ENCODE measurements at places on chromosomes 7 and 10. TPM values are rescaled to one million over a fixed set of nuclear protein-coding genes. Genes with fewer than 3 reads are reported as not detected.
A peak's percentile ranks its signal among the peaks of the same experiment; 100 is the strongest.

The HOXA4 gene
- 0.83 TPM for total RNA-seq

The CYP3A4 gene
- total RNA-seq, result not detected

The RELN gene
- total RNA-seq, result 5.1 TPM

The NAT16 gene
- 1.5 TPM for total RNA-seq

The CUBN gene
- total RNA-seq, result 7.8 TPM

The DENND2A gene
- total RNA-seq, result 0.16 TPM

The OGDH gene
- 35.3 TPM for total RNA-seq

The MMD2 gene
- total RNA-seq, result not detected

- no peak for DNase-seq
Measured at GRCh38 chr7:20107582-20107981, 109.6 kb downstream of the MACC1 start.

- DNase-seq, result no peak
Measured at GRCh38 chr10:63896992-63897391, 375.8 kb downstream of the REEP3 start.

- DNase-seq, result no peak
Measured at GRCh38 chr7:51376420-51377092, 59.9 kb upstream of the COBL start.

- DNase-seq, result no peak
Measured at GRCh38 chr7:140036224-140036962, 26.4 kb downstream of the PARP12 start.

DNA sequence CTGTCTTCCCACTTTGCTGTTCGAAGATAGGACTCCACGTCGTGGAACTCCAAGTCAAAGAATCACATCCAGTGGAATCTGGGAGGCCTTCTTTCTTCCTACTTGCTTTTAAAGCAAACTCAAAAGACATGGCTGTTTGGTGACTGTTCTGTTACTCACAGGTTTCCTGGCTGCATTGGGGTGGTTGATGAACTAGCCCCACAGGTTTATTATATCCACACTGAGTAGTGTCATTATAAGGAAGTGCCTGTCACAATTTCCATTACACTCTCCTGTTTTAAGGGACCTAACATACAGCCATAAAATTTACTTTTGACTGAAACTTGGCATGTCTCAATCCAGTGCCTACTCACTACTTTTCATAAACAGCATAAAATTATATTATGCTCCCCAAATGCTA lies 287.3 kb upstream of the SP4 start:
- DNase-seq, result no peak

- DNase-seq, result no peak
Measured at GRCh38 chr7:39252916-39253315, 275.2 kb downstream of the POU6F2 start.

DNA sequence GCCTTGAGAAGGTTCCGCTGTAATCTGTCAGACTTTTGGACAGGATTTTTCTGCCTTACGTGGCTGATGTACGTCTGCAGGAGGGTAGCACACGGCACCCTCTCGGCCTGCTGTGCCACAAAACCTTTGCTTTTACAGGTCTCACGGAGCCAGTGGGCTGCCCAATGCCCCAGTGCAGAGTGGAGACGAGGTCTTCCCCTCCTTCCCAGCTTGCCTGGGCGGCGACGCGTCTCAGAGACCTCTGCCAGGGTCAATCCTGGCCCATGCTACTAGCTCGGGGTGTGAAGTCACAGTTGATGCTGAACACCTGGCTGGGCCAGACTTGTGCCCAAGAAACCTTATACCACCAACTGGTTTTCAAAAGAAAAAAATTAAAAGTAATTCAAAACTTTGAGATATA lies 526.4 kb downstream of the DNAJB6 start:
- DNase-seq, result no peak

- no peak for DNase-seq
Measured at GRCh38 chr10:48613016-48613415, 8.1 kb upstream of the ARHGAP22 start.

DNA sequence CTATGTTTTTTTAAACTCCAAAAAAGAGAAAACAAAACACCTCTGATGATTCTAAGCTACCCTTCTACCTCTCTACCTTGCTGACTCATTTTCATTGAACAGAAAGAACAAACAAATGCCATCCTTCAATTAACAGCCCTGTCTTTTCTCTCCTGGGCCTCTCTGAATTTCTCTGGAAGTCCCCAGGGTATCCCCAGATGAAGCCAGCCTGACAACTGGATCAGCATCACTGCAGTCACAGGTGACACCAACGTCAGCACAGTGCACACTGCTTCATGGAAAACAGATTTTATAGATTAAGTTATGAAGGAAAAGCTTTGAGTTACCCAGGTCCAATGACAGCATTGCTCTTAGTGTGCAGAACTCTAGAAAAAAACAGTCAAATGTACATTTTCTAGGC lies 5.7 kb downstream of the HUS1 start:
- DNase-seq, result no peak

GRCh38 chr10:35412900-35413491 lies 76.7 kb downstream of the CCNY start:
- DNase-seq, result no peak

DNA sequence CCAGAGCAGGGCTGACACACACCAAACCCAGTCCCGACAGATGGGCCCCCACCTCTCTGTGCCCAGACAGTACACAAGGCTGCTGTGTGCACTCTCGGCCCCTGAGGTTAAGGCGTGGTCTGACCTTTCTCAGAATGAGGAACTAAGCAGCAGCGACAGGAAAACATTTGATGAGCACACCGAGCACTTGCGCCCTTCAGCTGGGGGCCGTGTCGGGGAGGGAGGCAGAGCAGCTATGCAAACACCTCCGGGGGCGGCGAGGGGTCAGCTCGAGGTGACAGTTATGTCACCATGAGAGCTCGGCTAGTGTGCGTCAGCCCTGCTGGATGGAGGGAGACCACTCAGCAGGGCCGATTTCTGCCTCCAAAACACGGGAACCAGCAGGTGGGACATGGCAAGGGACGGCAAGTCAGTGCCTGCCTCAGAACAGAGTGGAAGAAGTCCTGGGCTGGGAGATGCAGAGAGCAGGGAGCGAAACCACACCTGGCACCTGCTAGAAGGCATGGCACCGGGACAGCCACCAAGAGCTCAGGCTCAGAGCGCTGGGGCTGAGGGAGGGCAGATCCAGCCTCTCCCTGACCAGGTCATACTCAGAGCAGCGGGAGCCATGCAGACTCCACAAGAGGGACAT lies 57.4 kb downstream of the CHST15 start:
- DNase-seq, result no peak

DNA sequence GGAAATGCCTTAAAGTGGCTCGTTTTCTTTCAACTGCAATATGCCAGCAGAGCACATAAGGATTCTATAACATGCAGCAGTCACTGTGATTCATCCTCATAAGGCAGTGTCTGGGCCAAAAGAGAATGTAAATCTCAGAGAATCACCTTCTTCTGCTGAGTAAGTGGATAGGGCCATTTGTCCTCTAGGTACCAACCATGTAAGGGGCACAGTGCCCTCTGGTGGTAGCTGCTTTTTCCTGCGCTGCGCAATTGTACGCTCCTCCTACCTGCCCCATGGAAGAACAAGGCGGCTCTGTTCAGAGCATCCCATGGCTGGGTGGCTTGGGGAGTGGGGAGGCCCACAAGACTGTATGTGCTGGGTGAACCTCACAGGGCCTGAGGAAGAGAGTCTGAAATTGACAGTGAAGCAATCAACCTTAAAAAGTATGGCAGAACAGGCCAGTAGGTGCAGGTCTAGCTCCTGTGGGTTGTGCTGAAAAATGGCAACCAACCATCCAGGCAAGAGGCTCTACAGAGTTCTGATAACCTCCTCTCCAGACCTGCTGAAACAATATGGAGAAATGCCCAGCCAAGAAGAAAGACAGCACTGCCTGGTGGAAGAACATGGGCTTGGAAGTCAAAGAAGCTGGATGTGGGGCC lies 78.6 kb upstream of the C10orf90 start:
- DNase-seq, result peak; percentile 93

DNA sequence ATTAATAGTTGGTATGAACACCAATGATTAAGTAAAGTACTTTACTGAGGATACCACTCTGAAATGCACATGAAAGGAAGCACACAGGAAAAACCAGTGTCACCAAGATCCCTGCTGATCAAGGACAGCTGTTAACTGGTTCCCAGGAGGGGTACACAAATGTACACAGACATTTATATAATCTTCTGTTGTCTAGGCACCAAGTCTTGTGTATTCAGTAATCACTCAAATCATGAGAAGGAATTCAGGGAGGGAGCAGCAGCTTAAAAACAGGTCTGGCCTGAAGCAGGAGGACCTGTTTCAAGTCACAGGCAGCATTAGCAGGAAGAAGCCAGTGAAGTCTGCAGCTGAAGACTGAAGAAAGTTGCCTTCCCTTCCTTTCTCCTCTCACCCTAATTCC lies 18.7 kb downstream of the MPP7 start:
- no peak for DNase-seq

GRCh38 chr10:79018521-79019011 lies 50.2 kb upstream of the ZMIZ1 start:
- DNase-seq, result no peak

GRCh38 chr7:15245831-15246230 lies 316.0 kb downstream of the AGMO start:
- DNase-seq, result no peak

DNA sequence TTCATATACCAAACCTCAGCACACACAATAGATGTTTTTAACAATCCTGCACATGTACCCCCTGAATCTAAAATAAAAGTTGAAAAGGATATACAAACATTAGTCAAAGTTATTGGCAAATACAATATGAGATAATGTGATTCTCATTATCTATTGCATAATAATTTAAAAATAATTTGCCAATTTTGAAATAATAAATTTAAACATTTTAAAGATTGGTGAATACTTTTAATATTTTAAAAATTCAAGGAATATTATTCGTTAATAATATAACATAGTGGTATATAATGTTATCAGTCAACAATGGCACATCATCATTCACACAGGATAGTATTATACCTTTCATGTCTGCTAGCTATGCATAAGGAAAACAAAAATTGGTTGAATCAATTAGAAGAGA lies 207.0 kb upstream of the SP8 start:
- DNase-seq, result no peak

DNA sequence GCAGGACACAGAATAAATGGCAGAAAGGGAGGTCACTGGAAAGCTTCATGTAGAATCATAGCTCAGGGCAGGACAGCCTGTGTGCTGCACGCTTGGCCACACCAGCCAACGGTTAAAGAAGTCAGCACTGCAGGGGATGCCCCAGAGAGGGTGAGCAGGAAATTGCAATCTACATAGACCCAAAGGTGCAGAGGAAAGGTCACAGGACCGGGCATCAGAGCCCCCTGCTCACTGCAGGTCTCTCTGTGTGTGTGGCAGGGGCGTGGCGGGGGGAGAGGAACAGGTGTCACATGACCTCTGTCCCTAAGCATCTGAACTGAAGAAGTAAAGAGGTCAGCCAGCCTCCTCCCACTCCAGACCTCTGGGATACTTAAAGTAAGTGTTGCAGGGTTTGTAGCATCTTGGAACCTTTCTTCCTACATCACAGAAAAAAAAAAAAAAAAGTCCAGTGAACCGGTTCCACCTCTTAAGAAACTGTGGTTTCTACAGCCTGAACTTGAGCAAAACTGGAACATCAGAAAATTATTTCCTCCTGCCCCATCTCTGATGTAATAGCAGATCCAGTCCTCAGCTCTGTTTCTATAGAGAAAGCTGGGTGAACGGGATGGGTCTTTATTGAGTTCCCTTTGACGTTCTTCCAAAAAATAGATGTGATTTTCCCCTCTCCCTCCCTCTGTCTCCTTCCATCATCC lies 64.3 kb downstream of the RGS10 start:
- DNase-seq, result no peak

DNA sequence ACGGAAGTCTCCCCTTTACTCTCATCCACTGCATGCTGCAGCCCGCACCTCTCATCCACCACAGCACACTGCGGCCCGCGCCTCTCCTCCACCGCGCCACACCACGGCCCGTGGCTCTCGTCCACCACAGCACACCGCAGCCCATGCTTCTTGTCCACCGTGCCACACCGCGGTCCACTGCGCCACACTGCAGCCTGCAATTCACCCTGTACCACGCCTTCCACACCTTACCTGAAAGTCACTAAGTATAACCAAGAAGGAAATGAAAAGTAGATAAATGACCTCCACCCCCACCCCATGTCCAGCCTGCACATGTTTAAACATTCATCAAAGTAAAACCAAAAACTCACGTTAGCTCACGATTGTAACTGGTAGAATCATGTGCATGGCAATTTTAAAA lies 176.1 kb downstream of the DIP2C start:
- DNase-seq, result no peak

- DNase-seq, result no peak
Measured at GRCh38 chr10:93615576-93616235, 3.4 kb downstream of the PDE6C start.

DNA sequence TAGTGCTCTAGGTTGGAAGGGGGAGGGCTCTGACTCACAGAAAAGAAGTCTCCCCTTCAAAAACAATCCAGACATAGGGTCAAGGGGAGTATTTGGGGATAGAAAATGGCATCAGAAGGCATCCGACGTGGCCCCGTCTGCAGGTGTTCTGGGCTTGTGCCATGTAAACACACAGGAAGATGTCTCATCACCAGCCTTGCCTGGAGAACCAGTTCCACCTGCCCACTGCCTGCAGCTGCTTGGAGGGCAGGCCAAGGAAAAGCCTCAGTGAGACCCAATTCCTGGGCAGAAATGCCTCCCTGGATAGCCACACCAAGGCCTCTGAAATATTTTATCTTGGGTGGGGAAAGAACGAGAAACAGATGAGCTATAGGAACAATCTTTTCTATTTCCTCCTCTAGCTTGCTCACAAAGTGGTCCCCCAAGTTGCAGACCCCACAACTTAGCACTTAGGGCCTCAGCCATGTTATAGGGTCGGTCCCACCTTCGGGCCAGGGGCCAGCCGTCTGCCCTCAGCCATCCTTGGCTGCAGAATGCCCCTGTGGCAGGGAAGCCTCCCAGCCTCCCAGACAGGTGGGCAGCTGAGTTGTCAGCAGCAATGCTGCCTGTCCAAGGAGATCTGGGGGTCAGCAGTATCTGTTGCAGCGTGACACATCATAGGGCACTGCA lies 54.3 kb upstream of the ECHDC3 start:
- no peak for DNase-seq

DNA sequence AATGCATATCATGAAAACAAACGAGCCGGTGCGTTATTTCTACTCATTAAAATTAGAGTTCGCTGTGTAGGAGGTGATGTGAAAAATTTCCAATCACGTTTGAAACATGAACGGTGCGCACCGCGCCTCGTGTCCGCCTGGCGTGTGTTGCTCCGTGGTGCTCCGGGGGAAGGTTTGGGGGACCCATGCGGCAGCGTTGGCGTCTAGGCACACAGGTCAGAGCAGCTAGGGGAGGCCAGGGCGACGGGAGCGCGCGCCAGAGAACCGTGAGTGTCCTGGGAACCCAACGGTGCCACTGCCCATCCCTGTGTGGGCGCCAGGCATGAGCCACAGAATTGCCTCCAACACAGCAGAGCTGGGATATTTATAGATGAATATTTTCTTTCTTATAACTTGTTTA lies 70.6 kb upstream of the ADARB2 start:
- DNase-seq, result no peak

GRCh38 chr7:4273566-4274230 lies 408.4 kb upstream of the FOXK1 start:
- DNase-seq, result no peak

- peak; percentile 32 for DNase-seq
Measured at GRCh38 chr7:84247591-84247990, 53.0 kb upstream of the SEMA3A start.
